ENCODE measurements at places on chromosomes 2 and 18.

DNA sequence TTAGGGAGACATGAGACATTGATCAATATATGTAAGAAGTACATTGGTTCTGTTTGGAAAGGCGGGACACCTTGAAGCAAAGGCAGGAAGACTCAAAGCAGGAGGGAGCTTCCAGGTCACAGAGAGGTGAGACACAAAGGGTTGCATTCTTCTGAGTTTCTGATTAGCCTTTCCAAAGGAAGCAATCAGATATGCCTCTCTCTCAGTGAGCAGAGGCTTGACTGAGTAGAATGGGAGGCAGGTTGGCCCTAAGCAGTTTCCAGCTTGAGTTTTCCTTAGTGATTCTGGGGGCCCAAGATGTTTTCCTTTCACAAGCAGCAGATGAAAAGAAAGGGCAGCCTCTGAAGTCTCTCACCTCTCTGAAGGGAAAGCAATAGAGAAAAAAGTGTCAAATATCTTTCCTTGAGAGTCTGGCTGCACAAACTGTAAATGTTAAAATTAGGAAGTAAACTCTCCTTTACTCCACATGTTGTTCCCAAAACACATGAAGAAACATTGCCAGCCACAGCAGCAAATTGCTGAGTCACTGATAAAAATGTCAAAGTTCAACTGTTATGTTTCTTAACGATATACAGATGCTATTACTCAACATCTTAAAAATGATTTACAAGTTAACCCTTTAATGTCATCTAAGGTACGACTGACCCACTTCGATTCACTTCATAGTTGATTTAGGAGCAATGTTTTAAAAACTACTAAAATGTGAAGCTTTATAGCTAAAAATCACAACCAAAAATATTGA, 40.3 kb downstream of the CYB5A start:
- DNase-seq = peak; percentile 40

- peak; percentile 1 for DNase-seq
Measured at GRCh38 chr2:4174796-4175195, 471.4 kb downstream of the DCDC2C start.

- DNase-seq = peak; percentile 81
Measured at GRCh38 chr2:47195148-47195547, 40.0 kb upstream of the STPG4 start.

DNA sequence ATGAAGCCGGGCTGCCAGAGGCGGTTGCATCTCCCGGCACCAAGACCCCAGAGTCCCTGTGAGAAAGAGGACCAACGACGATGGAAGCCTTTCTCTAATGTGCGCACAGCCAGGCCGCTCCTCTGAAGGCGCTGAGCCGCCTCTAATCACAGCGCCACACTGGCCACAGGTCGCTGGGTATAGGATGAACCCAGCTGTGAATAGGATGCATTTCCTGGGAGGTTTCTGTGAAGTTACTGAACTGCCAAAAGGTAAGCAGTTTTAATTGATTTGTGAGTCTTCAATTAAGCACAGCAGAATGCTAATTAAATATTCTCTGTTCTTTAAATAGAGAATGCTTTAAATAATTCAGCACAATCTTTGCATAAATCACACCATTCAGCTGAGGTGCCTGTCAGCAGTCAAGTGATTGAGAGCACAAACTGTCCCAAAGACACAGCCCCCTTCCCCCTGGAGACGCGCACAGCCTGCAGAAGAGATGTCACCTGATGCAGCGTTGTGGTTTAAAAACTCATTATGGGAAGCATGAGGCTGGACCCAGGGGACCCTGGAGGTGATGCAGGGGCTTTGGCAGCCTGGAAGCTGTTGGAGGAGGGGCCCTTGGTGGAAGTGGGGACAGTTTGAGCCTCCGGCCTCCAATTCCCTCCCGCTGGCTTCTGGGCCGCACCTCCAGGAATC, 98.1 kb downstream of the RTP5 start:
- DNase-seq = no peak

- no peak for DNase-seq
Measured at GRCh38 chr2:204354442-204354856, 190.8 kb upstream of the PARD3B start.

- DNase-seq = peak; percentile 29
Measured at GRCh38 chr2:12918835-12919445, 202.2 kb downstream of the TRIB2 start.

DNA sequence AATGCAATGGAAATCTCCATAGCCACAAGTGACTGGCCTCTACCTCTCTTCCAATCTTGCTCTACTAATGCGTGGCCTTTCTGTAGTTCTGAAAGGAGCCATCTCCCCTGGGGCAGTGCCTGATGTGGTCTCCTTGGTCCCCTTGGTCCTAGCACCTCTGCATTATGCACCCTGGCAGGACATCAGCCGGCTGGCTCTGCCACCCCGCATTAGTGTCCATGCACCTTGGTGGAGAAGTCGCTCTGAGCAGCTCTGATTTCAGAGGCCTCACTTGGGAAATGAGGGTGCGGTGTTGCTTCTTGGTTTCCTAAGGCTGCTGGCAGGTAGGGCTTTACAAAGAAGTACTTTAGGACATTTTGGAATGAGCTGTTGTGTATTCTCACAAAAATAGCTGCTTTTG, 317.9 kb downstream of the GBX2 start:
- DNase-seq = no peak

DNA sequence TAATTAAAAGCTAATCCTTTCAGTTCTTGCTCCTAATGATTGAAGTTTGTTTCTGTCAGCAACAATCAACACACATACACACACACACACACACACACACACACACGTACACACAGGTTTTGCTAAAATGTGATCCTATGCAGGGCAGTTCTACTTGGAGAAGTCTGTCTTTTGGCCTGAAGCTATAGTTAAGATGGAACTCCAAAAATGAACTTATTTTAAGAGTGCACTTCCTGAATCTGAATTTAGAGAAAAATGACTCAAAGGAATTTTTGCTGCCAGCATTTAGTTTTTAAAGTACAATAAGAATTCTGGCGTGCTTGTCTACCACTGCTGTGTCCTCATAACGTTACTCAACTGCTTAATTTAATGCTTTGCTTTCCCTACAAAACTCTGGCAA, 6.6 kb downstream of the GALNT5 start:
- peak; percentile 32 for DNase-seq

- peak; percentile 24 for DNase-seq
Measured at GRCh38 chr2:37911296-37911873, 13.7 kb upstream of the RMDN2 start.

DNA sequence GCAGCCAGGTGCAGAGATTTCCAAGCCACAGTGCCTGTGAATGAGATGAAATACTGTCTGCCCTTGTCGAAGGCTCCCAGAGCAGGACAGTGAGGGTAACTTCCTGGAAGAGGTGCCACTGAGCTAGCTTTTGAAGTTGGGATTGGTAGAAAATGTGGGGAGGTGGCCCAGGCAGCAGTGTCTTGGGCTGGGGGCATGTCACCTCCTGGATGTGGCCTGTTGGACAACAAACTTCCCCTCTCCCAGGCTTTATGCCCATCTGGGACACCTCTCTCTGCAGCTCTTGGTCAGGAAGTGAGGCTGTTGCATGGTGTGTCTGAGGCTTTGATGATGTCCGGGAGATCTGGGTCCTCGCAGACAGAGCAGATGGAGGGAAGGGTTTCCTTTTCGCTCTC, 151.4 kb downstream of the DYSF start:
- DNase-seq = no peak

GRCh38 chr18:47274961-47275360, 23.5 kb upstream of the SKOR2 start:
- no peak for DNase-seq

DNA sequence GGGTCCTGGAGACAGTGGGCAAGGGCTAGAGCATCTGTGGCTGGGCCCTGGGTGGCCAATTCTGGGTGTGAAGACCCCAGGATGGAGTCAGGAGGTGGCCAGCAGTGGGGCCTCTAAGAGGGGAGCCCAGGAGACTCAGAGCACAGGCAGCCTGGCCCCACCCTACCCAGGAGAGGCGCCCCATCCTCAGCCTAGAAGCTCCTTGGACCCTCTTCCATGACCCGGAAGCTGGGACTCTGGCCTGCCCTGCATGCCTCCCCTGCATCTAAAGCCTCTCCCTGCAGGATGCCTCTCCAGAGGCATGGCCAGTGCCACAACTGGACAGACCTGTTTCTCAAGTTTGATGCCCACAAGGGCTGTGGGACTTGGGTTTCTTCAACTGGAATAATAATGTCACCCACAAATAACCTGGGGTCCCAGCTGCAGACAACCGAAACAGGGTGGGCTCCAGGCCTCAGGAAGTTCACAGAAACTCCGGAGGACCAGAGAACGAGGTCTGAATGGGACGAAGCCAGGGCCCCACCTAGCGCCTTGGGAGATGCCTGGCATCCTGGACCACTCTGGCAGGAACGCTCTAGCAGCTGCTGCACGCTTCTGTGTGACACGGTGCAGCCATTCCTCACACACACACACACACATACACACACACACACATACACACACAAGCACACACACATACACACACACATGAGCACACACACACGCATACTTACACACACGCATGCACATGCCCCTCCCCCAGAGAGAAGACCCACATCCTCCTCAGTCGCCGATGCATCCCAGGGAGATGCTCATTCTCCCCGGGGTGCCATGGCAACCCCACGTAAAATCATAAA, 16.4 kb downstream of the KCNIP3 start:
- peak; percentile 31 for DNase-seq

DNA sequence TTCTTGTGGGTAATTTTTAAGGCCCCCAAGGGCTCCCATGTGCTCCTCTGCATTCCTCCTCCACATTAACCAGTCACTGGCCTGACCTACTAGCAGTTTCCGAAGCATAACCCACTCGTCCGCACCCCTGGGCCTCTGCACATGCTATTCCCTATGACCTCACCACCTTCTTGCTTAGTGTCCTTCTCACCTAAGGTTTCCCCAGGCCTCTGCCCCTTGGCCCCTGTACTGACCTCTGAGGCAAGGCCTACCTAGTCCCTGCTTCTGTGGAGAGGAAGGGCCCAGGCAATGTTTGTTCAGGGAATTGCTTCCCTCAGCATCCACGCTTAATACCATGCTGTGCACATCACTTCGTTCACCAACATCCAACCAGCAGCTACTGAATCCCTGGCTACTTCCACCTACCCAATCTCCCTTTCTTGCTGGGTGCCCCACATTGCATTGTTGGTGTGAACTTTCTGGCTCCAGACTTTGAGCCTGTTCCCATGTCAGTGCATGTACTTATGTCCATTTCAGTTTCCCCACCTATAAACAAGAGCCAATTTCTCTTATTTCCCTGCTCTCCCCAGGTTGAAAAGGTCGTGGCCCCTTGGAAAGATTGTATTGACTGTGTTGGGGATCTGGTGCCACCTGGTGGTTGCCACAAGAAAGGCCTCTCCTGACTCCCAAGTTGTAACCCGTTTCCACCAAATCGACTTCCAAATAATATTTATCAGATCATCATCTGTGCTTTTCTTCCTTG, 19.2 kb upstream of the TMEM177 start:
- DNase-seq = peak; percentile 57

GRCh38 chr2:96929245-96929925, 57.0 kb downstream of the FAM178B start:
- no peak for DNase-seq

DNA sequence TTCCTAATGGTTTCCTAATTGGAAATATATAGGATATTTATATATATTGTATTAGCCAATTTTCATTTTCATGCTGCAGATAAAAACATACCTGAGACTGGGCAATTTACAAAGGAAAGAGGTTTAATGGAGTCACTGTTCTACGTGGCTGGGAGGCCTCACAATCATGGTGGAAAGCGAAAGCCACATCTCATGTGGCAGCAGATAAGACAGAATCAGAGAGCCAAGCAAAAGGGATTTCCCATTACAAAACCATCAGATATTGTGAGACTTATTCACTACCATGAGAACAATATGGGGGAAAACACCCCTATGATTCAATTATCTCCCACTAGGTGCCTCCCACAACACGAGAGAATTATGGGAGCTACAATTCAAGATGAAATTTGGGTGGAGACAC, 242.5 kb upstream of the NETO1 start:
- DNase-seq = no peak

- peak; percentile 5 for DNase-seq
Measured at GRCh38 chr2:144468823-144469595, 50.9 kb downstream of the ZEB2 start.

GRCh38 chr18:23662309-23663263, at the start of gene ANKRD29:
Gene ANKRD29, minus strand, starts transcription at chr18:23662911. Its CDS starts 181 bp downstream, at chr18:23662730.
- DNase-seq = peak; percentile 50

- DNase-seq = peak; percentile 5
Measured at GRCh38 chr2:176814274-176814673, 398.3 kb upstream of the HNRNPA3 start.

- DNase-seq = no peak
Measured at GRCh38 chr2:46488389-46488788, 9.0 kb downstream of the TMEM247 start.

GRCh38 chr2:209817844-209818271, 46.2 kb downstream of the UNC80 start:
- no peak for DNase-seq

- no peak for DNase-seq
Measured at GRCh38 chr2:172596776-172597175, 40.9 kb downstream of the PDK1 start.

GRCh38 chr2:160977376-160977775, 182.9 kb upstream of the TANK start:
- DNase-seq = peak; percentile 55

- no peak for DNase-seq
Measured at GRCh38 chr2:20469595-20469994, 22.7 kb downstream of the RHOB start.

- peak; percentile 43 for DNase-seq
Measured at GRCh38 chr18:50128506-50129271, 66.3 kb downstream of the MYO5B start.

DNA sequence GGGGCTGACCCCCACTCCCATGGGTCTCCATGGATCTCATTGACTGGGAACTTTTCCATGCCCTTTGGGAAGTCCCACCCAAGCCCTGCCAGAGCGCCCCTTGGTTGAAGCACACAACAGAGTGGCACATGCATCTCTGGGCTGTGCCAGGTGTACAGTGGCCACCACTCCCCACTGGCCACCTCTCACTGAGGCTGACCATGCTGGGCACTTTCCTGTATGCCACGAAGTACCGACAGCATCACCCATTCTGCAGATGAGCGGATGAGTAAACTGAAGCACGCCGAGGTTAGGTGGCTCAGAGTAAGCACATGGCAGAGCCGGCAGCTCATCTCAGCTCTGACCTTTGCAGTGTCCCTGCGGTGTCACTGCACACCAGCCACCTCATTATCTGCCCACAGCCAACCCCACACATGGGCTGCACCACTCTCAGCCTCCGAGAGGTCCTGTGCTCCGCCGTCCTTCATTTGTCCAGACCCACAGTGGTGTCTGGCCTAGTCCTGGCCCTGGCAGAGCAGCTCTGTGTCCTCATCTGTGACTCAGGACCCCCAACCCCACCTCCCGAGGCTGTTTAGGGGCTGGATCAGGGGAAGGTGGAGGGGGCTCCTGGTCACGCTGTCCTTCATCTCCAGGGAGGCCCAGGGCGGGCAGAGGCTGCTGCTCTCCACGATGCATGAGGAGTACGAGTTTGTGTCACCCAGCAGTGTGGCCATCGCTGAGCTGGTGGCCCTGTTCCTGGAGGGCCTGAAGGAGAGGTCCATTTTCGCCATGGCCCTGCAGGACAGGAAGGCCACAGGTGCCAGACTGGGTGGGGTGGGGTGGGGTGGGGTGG, 18.0 kb upstream of the GPR17 start:
- no peak for DNase-seq

Measured in epithelial cell of esophagus (primary cell).